ENCODE measurements at places on chromosomes 7 and 10.

DNA sequence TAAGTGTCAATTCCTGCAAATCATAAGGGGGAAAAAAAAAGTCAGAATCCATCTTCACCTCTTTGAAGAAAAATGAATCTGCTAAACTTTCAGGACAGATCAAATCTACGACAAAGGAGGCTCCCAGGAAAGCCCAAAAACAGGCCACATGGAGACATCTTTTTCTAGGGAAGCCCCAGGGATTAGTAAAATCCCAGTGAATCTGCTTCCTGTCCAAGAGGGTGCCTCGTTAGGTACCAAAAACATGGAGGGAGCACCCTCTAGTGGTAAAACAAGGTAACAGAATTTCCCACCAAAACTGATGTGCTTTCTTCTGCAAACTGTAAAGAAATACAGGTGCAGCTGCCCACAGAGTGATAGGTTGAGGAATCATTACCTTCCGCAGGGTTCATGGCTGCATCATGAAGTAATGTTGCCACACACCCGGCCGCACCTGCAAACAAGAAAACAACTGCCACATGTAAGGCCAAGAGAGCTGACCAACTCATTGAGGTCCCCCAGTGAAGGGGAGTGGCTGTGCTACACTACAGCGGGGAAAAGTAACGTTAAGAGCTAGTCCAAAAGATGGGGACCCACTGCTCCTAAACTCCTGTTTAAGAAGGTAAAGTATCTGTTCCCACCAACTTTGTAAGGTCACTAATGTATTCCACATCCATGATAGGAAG lies 7.9 kb downstream of the SLC25A28 start:
- DNase-seq = no peak

DNA sequence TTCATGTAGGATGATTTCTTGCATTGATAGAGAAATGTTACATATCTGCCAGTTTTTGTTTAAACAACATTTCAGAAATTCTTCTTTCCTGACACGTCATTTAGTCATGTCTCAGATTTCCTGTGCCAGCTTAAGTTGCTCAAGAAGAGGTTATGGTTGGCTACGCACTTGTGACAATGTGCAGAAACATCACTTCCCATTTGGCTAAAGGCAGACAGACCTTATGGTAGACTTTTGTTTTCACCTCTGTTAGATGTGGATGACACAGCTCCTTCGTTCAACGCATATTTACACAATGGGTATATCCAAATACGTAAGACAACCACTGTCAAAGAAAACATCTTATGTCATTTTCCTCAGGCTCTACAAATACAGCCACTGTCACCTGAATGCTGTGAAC lies 125.8 kb downstream of the DOCK4 start:
- DNase-seq = no peak

- no peak for DNase-seq
These were observed 931.2 kb upstream of the C7orf33 start for GRCh38 chr7:147659036-147659995.

- no peak for DNase-seq
These were observed 163.8 kb downstream of the RGS10 start for GRCh38 chr10:119378737-119379067.

Measured in effector memory CD4-positive, alpha-beta T cell (primary cell).